Hippocampal formation (tissue), 2 donors: ENCODE measurements at places on chromosomes 2 and 18.

DNA sequence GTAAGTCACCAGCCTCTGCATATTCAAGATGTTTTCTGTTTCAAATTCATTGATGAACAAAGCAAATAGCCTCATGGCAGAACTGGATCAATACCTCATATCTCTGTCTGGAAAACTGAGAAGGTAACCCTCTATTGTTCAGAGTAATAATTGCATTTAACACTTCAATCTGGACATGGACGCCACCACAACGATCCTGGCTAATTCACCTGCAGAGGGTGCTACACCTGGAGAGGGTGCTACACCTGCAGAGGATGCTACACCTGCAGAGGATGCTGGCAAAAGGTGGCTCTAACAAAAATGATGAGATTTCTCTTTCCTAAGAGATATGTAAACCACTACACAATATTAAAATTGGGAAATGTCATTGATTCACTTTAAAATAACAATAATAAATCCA, 183.1 kb upstream of the HNRNPA3 start:
- no peak for DNase-seq

GRCh38 chr2:151020411-151020810, 241.3 kb downstream of the RBM43 start:
- no peak for DNase-seq

DNA sequence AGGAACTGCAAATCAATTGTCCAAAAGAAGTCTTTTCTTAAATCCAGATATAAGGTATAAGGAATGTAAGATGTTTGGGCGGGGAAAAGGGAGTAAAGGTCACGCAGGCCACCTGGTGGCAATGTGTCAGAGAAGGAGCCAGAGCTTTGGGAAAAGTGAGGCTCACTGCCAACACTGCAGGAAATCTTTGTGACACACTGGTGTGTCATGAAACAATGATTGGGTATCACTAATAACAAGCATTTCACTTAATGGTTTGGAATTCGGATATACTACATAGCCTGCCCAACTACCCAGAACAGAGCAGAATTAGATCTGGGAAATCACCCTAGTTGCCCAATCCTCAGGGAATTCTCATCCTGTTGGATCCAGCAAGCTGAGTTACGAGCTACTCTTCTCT, 61.0 kb downstream of the RBMS1 start:
- no peak for DNase-seq

DNA sequence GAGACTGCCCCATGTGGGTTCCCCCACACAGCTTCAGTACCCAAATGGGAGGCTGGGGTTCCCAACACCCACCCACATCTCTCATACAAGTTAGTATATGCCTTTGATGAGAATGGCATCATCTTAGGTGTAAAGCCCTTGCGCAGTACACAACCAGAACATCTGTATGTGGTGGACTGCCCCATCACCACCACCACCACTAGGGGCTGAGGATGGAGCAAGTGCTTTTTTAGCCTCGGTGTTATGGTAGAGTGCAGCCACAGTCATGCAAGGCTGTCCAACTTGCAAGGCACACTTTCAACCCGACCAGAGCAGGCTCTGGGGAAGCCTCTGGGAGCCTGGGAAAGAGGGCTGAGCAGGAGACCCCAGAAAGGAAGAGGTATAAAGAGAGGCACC, 241.2 kb downstream of the TFCP2L1 start:
- DNase-seq = no peak

- no peak for DNase-seq
Measured at GRCh38 chr2:175057078-175057685, 52.0 kb upstream of the CHN1 start.

GRCh38 chr2:15663802-15664201, 72.1 kb downstream of the DDX1 start:
- DNase-seq = no peak

DNA sequence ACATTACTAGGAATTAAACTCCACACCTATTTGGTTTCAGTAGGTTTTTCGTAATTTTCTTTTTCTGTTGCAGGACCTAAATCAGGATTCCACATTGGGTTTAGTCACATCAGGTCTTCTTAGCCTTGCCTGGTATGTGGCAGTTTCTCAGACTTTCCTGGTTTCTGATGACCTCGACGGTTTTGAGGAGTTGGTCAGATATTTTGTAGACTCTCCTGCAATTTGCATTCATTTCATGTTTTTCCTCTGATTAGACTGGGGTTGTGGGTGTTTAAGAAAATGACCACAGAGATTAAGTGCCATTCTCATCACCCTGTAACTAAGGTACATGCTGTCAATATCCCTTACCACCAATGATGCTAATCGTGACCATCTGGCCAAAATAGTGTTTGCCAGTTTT, 97.3 kb upstream of the ST6GAL2 start:
- DNase-seq = no peak
